Ascending aorta (tissue), 2 donors: ENCODE measurements at places on chromosomes 1 and 21. TPM values are rescaled to one million over a fixed set of nuclear protein-coding genes. Genes with fewer than 3 reads are reported as not detected.
A peak's percentile ranks its signal among the peaks of the same experiment; 100 is the strongest.

Gene UBQLN4
- 28.7 TPM for total RNA-seq

DNA sequence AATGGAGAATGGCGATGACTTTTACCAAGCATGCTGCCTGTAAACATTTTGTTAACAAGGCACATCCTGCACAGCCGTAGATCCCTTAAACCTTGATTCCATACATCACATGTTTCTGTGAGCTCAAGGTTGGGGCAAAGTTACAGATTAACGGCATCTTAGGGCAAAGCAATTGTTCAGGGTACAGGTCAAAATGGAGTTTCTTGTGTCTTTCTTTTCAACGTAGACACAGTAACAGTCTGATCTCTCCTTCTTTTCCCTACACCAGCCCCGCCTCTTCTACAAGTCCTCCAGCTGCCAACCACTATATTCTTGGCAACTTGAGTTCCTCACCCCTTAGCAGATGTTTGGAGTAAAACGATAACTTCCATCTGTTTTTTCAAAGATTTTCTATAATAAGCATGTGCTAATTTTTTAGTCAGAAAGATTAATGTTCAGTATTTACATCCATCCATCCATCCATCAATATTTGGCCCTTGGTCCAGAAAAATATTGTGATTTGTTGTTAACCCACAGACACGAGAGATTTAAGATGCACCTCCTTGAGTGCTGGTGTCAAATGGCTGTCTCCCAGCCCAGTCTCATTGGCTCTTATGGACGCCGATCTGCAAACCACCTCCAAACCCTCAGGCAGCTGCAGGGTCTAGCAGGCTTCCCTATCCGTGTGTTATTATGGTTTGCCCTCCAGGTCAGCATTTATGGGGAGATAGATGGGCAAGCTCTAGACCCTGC is 3.8 kb downstream of the DNALI1 start:
- H3K4me3 ChIP-seq = no peak overlapping the region
- DNase-seq = no peak
- no peak overlapping the region for H3K27ac ChIP-seq
- peaks cover 10% of the 10 kb centered on the region for H3K36me3 ChIP-seq

Gene CBS
- total RNA-seq = 29.5 TPM

DNA sequence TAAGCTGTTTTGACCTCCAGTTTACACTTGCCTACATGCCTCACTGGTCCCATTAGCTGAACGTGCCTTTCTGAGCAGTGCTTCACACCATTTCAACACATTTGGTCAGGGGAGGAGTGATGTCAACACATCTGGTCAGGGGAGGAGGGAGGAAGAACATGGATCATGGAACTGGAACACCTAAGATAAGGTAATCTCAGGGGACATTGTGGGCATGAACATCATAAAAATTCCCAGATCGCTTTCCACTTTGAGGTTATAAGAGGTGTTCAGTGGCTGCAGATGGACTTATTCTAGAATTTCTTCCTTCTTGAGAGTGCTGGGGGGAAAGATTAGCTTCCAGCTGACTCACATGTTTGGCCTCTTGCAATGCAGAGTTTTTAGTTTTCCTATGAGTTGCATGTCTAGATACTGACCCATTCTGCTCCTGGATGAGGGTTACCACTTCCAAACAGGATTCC is 2.0 kb downstream of the QSOX1 start:
- no peak for DNase-seq
- peak overlapping the region; percentile 23 for H3K27ac ChIP-seq
- H3K27me3 ChIP-seq = no peaks in the 10 kb centered on the region
- H3K4me1 ChIP-seq = peaks cover 15% of the 10 kb centered on the region
- no peak overlapping the region for H3K4me3 ChIP-seq

GRCh38 chr1:10578070-10578469 is 103.3 kb downstream of the PEX14 start:
- no peaks in the 10 kb centered on the region for H3K36me3 ChIP-seq
- H3K4me3 ChIP-seq = no peak overlapping the region
- H3K27me3 ChIP-seq = no peaks in the 10 kb centered on the region
- H3K4me1 ChIP-seq = no peaks in the 10 kb centered on the region
- DNase-seq = no peak

GRCh38 chr1:55480029-55480795 is 265.0 kb upstream of the USP24 start:
- no peak for DNase-seq
- no peaks in the 10 kb centered on the region for H3K27me3 ChIP-seq
- H3K27ac ChIP-seq = no peak overlapping the region
- no peaks in the 10 kb centered on the region for H3K4me1 ChIP-seq
- no peaks in the 10 kb centered on the region for H3K36me3 ChIP-seq
- H3K4me3 ChIP-seq = no peak overlapping the region

Gene BSND
- total RNA-seq = not detected

Gene OR2T29
- total RNA-seq = not detected
